ENCODE measurements at places on chromosomes 5 and 9. TPM values are rescaled to one million over a fixed set of nuclear protein-coding genes. Genes with fewer than 3 reads are reported as not detected.

Gene F2RL2
- total RNA-seq, result 0.34 TPM

Gene GNA14
- 3.4 TPM for total RNA-seq

Gene ZNF608
- 3.7 TPM for total RNA-seq

Gene IRX4
- not detected for total RNA-seq

Gene PHYHD1
- not detected for total RNA-seq

Gene LPAR1
- not detected for total RNA-seq

Measured in HT-29 (cell line).